Colonic mucosa (tissue), 4 donors: ENCODE measurements at places on chromosomes 1 and 21.

- no peak for DNase-seq
These were observed 25.4 kb downstream of the IVNS1ABP start for GRCh38 chr1:185291652-185292051.

DNA sequence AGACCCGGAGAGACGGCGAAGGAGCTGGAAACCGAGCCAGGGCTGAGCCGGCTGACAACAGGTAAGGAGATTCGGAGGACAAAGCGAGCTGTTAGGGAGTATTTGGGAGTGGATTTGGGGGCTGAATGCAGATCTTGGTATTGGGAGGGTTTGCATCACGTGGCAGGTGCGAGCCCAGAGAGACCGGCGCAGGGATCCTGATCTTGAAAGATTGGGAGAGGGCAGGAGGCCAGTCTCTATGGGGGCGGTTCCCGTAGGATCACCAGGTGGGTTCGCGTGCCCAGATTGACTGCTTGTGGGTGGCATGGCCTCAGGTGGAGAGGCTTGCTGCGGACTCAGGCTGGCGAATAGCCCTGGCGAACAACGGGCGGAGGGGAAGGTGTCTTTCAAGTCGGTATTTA is 204 bp downstream of the CIART start:
- DNase-seq = peak; percentile 40

DNA sequence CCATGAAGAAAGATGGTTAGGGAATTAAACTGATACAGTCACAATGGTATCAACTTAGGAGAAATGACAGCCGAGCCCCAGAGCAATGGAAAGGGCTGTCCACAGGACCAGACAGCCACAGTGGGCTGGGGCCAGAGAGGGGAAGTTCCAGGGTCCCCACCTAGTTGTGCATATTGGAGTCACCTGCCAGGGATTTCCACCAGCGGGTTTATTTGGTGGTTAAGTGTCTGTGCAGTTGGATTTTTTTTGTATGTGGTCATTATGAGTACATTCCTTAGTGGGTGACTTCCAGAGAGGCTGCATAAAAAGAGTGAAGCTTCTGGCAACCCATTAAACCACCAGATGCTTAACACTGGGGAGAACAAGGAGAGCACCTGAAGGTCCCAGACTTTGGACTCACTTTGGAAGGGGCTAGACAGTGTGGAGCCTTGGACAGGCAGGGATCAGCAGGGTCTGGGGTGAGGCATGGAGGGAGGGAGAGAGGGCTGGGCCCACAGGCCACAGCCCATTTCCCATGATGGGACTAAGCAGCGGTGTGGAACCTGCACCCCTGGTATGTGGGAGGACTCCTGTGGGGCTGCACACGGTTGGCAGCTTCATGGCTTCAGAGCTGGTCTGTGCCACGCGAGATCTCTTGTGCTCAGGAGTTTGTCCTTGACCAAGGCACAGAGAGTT is 7.8 kb upstream of the PTTG1IP start:
- no peak for DNase-seq

DNA sequence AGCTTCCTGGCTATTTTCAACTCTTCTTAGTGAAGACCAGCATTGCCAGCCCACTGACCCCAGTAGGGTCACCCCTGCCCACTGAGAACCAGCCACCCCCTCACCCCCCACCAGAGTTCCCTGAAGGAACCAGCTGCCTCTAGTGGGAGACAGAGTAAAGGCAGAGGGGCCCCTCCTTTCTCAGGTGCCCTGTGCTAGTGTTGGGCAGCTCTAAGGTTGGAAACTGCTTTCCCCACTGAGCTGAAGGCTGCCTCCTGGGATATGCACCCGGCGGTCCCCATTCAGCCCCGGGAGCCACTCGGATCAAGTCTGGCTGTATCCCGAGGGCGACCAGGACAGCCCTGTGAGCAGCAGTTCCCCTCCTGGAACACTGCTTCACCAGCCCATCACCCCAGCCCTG is 111.0 kb downstream of the PGBD5 start:
- DNase-seq = no peak

GRCh38 chr1:59516881-59517280 is 220.0 kb downstream of the FGGY start:
- no peak for DNase-seq

- DNase-seq = no peak
These were observed 4.8 kb upstream of the IFNLR1 start for GRCh38 chr1:24191860-24192259.

DNA sequence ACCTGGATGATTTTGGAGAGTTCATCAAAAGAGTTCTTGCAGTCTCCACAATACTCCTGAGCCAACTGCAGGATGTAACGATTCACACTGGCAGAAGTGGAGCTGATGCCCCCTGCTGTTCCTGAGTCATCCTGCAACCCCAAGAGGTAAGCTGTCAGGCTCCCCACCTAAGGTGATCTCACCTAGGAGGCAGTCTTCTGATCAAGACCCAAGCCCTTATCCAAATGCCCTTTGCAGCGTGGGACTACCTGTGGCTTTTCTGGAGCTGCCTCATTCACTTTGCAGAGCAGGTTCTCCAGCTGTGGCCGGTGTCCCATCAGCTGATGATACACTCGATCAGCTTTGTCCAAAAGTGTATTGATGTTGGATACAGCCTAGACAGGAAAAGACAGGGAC is 96.4 kb downstream of the UBR4 start:
- DNase-seq = peak; percentile 45

GRCh38 chr1:54300401-54300800 is 100.4 kb downstream of the MRPL37 start:
- no peak for DNase-seq
